ENCODE measurements at places on chromosomes 4 and X.

- no peak for DNase-seq
Measured at GRCh38 chrX:66164470-66164869, 423 bp downstream of the HEPH start.

GRCh38 chrX:96621811-96622210, 62.8 kb upstream of the DIAPH2 start:
- no peak for DNase-seq

DNA sequence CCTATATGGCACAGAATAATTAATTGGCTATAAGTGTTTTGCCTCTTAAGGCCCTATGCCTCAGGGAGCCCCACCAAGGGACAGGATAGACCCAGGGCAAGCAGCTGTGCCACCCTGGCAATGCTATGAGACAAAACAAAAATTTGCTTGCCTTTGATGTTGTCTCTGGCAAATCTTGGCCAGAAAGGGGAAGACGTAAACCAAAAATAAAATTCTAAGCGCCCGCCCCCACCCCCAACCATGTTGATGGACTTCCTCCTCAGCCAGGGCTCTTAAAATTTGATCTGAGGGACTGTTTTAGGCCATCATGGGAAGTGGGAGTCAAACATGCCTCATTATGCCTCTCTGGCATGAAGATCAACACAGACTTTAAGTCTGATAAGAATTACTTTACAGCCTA, 130.5 kb upstream of the APOOL start:
- DNase-seq = no peak

DNA sequence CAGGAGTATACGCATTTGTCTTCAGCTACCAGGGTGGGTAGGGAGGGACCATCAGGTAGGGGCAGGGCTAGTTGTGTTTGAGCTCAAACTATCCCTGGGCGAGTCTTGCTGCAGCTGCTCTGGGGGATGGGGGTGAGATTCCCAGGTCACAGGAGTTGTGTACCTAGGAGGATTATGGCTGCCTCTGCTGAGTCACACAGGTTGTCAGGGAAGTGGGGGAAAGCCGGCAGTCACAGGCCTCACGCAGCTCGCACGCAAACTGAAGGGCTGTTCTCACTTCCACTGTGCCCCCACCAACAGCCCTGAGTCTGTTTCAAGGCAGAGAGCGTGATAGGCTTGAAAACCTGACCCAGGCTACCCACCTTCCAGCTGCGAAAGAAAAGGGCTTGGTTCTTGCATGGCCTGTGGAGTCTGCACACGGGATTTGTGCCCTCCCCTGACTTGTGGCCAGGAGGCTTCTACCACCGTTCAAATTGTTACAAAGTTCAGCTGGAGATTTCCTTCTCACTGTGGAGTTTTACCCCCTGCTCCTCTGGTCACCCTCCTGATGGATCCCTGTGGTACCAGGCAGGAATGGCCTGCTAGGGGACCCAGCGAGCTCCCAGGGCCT, 63.8 kb downstream of the ARFIP1 start:
- DNase-seq = no peak

DNA sequence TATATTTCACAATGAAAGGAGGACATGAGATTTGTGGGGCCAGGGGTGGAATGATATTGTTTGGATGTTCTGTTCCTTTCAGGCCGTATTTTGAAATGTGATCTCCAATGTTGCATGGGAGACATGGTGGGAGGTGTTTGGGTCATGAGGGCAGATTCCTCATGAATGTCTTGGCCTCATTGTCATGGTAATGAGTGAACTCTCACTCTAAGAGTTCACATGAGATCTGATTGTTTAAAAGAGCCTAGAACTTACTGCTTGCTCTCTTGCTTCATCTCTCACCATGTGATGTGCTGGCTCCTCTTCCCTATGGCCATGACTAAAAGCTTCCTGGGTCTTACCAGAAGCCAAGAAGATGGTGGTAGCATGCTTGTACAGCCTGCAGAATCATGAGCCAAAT, 1183.0 kb downstream of the TECRL start:
- DNase-seq = no peak

GRCh38 chrX:39873117-39873516, 224.6 kb downstream of the BCOR start:
- no peak for DNase-seq

GRCh38 chrX:65994519-65995506, 45.1 kb downstream of the VSIG4 start:
- no peak for DNase-seq

DNA sequence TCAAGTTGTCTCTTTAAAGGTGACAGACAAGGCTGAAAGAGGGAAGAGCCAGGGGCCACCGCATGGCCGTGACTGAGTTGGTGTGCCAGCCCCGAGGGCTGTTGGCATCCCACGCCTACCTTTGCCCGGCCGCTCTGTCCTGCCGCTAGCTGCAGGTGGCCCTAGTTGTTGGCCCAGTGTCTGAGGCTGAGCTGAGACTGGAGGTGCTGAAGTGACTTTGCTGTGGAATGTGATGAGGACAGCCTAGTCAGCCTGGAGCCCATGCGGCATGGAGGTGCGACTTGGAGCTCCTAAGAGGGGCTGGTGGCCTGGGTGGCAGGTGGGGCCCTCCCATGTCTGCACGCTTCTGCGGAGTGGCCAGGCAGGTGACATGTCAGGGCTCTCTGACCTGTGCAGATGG, 6.6 kb downstream of the TADA2B start:
- DNase-seq = no peak

DNA sequence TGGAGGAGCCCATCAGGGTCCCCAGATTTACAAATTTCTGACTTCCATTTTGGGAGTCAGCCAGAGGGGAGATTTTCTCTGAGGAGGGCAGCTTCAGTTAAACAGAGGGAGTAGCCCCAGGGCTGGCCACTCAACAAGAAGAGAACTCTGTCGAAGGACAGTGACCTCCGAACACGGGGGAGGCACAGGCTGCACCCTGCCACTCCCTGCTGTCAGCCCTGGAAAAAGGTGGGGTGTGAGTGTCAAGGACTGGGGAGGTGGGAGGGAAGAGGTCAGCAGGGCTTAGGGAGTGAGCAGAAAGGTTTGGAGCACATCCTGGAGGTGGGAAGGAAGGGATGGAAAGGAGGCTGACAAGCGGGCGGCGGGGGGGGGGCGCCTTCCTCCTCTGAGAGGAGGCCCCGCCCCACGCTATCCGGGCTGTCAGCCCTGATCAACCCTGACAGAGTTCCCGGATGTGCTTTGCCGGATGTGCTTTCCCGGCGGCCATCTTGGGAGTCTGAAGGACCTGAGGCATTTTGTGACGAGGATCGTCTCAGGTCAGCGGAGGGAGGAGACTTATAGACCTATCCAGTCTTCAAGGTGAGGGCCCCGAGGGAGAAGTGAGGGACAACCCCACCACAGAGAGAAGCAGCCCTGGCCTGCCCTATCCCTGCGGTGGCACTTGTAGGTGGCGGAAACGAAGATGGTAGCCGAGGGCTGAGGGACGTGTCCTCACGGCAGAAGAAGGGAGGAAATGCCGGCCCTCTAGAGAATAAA, at the start of gene MAGEC1:
TSS of gene MAGEC1 (plus strand) at position 495 of the 756 bp plus-strand sequence. CDS start 1,179 bp downstream, outside the sequence.
- DNase-seq = no peak

GRCh38 chr4:187598196-187598595, 397.4 kb upstream of the ZFP42 start:
- DNase-seq = no peak

- peak; percentile 11 for DNase-seq
Measured at GRCh38 chr4:10611673-10612072, 72.9 kb downstream of the CLNK start.
